ENCODE measurements at places on chromosomes 7 and 10. TPM values are rescaled to one million over a fixed set of nuclear protein-coding genes. Genes with fewer than 3 reads are reported as not detected.

MMRN2 gene
- 0.21 TPM for total RNA-seq

TMEM178B gene
- total RNA-seq, result 0.07 TPM

RNLS gene
- 14.1 TPM for total RNA-seq

NHLRC2 gene
- 11.6 TPM for total RNA-seq

MRLN gene
- total RNA-seq, result not detected

ZNF467 gene
- total RNA-seq, result 3.6 TPM

SYCE1 gene
- not detected for total RNA-seq

IFIT2 gene
- total RNA-seq, result 6.4 TPM

PSPH gene
- total RNA-seq, result 186 TPM
